ENCODE measurements at places on chromosomes 16 and 17.

- H3K27me3 ChIP-seq: no peaks in the 10 kb centered on the region
- H3K27ac ChIP-seq: no peak overlapping the region
- DNase-seq: no peak
- no peak overlapping the region for H3K4me3 ChIP-seq
- H3K4me1 ChIP-seq: no peaks in the 10 kb centered on the region
Observed at GRCh38 chr17:27199948-27200347, 94.0 kb upstream of the WSB1 start.

DNA sequence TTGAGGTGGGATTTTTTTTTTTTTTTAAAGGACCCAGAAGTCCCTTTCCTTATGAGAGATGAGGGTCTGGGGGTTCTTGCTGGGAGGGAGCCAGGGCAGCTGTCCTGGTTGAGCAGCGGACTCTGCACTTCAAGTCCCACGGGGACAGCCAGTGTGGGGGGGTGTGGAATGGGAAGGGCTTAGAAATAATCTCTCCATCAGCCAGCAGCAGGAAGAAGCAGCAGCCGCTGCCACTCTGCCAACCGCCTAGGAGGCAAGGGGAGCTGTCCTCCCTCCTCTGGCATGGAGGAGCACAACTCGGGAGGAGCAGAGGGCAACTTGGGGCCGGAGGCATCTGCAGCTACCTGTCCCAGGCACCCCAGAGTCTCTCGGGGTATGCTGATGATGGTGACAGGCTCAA lies at the start of gene KCNG4:
Gene KCNG4 (minus strand): TSS at position 104 of the 400 bp plus-strand sequence. CDS start 2,527 bp downstream, outside the sequence.
- no peak within 1 kb of the TSS for H3K27ac ChIP-seq
- no peaks in the 10 kb centered on the region for H3K36me3 ChIP-seq
- H3K27me3 ChIP-seq: no peaks in the 10 kb centered on the region
- DNase-seq: no peak

- H3K36me3 ChIP-seq: no peaks in the 10 kb centered on the region
- DNase-seq: no peak
- H3K4me3 ChIP-seq: no peak overlapping the region
Observed at GRCh38 chr17:36861531-36861930, 75.7 kb upstream of the LHX1 start.

DNA sequence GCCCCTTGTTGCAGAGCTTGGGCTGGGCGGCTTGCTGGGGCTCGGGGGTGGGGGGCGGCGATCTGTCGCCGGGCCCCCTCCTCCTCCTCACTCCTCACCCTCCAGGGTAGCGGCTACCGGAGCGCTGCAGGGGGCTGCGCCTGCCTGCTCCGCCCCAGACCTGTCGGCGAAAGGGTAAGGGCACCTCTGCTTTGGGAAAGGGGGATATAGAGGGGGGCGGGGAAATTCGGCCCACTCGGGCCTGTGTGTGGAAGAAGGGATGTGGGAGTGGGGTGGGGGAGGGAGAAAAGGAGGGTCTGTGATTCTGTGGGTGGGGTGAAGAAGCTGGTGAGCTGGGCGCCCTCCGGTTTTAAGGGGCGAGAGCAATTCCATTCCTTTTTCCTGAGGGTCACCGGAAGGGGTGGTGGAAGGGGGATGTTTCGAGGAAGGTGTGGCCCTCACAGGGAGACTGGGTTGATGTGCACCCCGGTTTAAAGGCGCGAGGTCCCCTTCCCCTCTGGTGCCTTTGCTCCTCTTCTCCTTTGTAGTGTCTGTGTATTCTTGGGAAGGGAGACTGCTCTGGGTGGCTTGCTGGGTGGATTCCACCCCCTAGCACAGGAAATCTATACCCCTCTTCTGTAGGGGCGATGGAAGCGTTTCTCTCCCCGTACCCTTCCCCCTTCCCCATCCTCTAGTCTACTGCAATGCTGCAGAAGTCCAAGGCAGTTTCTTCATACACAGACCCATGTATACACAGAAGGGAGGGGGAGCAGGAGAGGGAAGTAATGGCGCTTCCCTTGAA lies 878 bp downstream of the TAOK1 start:
- no peaks in the 10 kb centered on the region for H3K27me3 ChIP-seq
- peaks cover 19% of the 10 kb centered on the region for H3K4me1 ChIP-seq
- H3K4me3 ChIP-seq: peak overlapping the region; percentile 86
- H3K27ac ChIP-seq: peak overlapping the region; percentile 95
- no peaks in the 10 kb centered on the region for H3K36me3 ChIP-seq

- no peak overlapping the region for H3K4me3 ChIP-seq
- no peaks in the 10 kb centered on the region for H3K27me3 ChIP-seq
- H3K27ac ChIP-seq: no peak overlapping the region
- H3K4me1 ChIP-seq: no peaks in the 10 kb centered on the region
- H3K36me3 ChIP-seq: no peaks in the 10 kb centered on the region
- no peak for DNase-seq
Observed at GRCh38 chr17:41512546-41513167, 6.0 kb downstream of the KRT15 start.

GRCh38 chr17:2241823-2242222 lies 61.8 kb downstream of the SMG6 start:
- peaks cover 23% of the 10 kb centered on the region for H3K4me1 ChIP-seq
- no peaks in the 10 kb centered on the region for H3K36me3 ChIP-seq
- H3K4me3 ChIP-seq: no peak overlapping the region
- DNase-seq: no peak
- H3K27ac ChIP-seq: no peak overlapping the region
- H3K27me3 ChIP-seq: no peaks in the 10 kb centered on the region

DNA sequence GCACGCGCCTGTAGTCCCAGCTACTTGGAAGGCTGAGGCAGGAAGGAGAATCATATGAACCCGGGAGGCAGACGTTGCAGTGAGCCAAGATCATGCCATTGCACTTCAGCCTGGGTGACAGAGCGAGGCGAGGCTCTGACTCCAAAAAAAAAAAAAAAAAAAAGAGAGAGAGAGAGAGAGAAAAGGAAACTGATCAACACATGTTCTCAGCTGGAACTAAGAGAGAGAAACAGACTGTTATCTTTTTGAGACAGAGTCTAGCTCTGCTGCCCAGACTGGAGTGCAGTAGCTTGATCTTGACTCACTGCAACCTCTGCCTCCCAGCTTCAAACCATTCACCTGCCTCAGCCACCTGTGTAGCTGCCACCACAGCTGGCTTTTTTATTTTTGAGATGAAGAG lies 60.4 kb downstream of the STH start:
- no peak overlapping the region for H3K4me3 ChIP-seq
- peaks cover 45% of the 10 kb centered on the region for H3K4me1 ChIP-seq
- DNase-seq: peak; percentile 76
- peak overlapping the region; percentile 83 for H3K27ac ChIP-seq

All from thyroid gland (tissue), 4 donors.